Adrenal gland (tissue), 19 donors: ENCODE measurements at places on chromosomes 11 and 22. TPM values are rescaled to one million over a fixed set of nuclear protein-coding genes. Genes with fewer than 3 reads are reported as not detected.

Gene UBQLN3
- not detected for total RNA-seq

- no peaks in the 10 kb centered on the region for H3K4me1 ChIP-seq
- H3K36me3 ChIP-seq, result no peaks in the 10 kb centered on the region
- H3K27ac ChIP-seq, result no peak overlapping the region
- H3K4me3 ChIP-seq, result no peak overlapping the region
These were observed 60.3 kb downstream of the ATXN10 start for GRCh38 chr22:45731798-45732495.

- H3K27me3 ChIP-seq, result no peaks in the 10 kb centered on the region
- peaks cover 5% of the 10 kb centered on the region for H3K4me1 ChIP-seq
- H3K27ac ChIP-seq, result no peak overlapping the region
- H3K4me3 ChIP-seq, result no peak overlapping the region
- H3K36me3 ChIP-seq, result no peaks in the 10 kb centered on the region
- DNase-seq, result peak; percentile 70
These were observed 12.7 kb downstream of the C11orf91 start for GRCh38 chr11:33687733-33688479.

DNA sequence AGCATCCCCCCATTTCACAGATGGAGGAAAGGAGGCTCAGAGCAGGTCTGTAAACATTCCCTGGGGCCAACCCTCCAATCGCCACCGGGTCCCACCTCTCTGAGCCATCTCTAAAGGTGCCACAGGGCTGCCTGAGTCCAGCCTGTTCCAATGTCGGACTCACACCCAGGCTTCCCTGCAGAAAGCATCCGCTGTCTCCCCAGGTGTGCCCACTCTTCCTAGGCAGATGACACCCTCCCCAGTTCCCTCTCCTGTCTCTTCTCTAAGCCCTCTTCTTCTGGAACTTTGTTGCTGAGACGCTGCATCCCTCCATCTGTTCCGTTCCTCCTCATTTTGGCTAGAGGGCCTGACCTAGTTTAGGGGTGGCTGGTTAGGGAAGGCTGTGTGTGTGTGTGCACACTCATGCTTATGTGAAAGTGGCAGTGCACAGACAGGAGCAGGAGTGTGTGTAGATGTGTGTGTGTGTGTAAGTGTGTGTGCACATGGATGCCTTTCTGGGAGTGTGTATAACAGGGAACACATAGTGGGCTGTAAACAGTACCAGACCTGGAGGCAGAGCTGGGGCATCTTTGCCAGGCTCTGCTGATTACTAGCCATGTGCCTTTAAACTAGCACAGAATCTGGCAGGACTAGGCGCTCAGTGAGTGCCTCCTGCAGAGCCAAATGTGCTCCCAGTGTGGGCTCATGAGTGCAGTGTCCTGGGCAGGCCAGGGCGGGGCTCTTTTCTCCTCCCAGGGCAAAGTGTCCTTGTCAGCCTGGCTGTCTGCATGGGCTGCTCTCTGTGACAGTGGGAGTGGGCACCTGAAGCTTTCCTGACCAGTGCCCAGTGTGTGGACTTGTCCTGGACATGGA is 77.3 kb upstream of the NECTIN1 start:
- H3K27ac ChIP-seq, result no peak overlapping the region
- no peak overlapping the region for H3K4me3 ChIP-seq
- H3K4me1 ChIP-seq, result no peaks in the 10 kb centered on the region
- no peaks in the 10 kb centered on the region for H3K36me3 ChIP-seq
- DNase-seq, result no peak

- H3K4me1 ChIP-seq, result no peaks in the 10 kb centered on the region
- no peak overlapping the region for H3K4me3 ChIP-seq
- no peaks in the 10 kb centered on the region for H3K36me3 ChIP-seq
- no peak overlapping the region for H3K27ac ChIP-seq
These were observed 38.5 kb downstream of the OSBP2 start for GRCh38 chr22:30733181-30733631.

Gene P2RX3
- total RNA-seq, result 0.41 TPM

Gene MMP12
- total RNA-seq, result not detected

DNA sequence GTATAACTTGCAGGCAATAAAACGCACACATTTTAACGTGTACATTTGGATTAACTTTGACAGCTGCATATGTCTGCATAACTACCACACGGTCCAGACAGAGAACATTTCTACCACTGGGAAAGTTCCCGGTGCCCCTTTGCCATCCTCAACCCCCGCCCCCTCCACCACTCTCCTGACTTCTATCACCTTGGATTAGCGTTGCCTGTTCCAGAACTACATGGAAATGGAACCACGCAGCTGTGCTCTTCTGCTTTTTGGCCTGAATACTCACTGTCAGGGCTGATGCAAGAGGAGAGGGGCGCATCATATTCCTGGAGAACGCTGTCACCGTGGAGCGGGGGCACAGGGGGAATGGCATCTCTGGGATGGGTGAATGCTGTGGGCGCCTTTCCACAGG is 62.1 kb downstream of the LRP5 start:
- no peaks in the 10 kb centered on the region for H3K27me3 ChIP-seq
- H3K4me1 ChIP-seq, result peaks cover 28% of the 10 kb centered on the region
- peak overlapping the region; percentile 77 for H3K27ac ChIP-seq

GRCh38 chr11:44829838-44830237 is 103.1 kb downstream of the TSPAN18 start:
- no peaks in the 10 kb centered on the region for H3K36me3 ChIP-seq
- H3K4me1 ChIP-seq, result peaks cover 21% of the 10 kb centered on the region
- H3K27me3 ChIP-seq, result no peaks in the 10 kb centered on the region

DNA sequence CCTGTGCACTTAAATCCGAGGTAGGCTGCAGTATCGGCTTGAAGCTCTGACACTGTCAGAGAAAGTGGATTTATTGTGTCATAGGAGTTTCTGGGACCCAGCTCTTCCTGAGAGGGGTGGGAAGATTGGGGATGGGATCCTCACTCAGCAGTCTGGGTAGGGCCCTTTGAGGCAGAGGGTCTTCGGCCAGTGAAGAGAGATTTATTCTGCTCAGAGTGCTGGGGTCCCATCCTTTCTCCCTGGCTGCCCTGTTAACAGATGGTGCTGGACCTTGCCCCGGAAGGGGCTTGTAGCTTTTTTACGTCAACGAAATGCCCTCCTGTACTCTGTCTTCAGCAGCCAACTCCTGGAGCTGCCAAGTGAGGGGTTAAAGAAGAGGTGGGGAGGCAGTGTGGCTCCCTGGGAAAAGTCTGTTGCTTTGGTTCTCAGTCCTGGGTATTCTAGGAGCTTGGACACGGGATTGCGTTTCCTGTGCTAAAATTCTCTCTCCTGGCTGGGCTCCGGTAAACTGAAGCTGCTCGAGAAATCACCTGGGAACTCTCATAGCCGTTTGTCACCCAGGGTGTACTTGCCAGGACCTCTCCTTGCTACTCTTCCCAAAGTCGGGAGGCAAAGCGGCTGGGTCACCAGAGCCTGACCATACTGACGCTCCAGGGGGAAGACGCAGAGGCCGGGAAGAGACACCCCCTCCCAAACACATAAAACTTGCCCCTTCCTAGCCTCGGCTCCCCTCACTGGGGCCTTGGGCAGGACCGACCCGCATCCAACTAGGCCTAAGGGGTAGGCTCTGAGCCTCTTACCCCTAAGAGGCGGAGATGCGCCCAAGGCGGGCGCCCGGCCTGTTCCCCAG is 806 bp upstream of the SMDT1 start:
- no peaks in the 10 kb centered on the region for H3K36me3 ChIP-seq
- H3K27me3 ChIP-seq, result no peaks in the 10 kb centered on the region
- peaks cover 15% of the 10 kb centered on the region for H3K4me1 ChIP-seq
- peak overlapping the region; percentile 99 for H3K27ac ChIP-seq
- H3K4me3 ChIP-seq, result peak overlapping the region; percentile 75

GRCh38 chr11:16750417-16750816 is 12.0 kb downstream of the C11orf58 start:
- no peaks in the 10 kb centered on the region for H3K27me3 ChIP-seq
- peaks cover 6% of the 10 kb centered on the region for H3K4me1 ChIP-seq
- peaks cover 95% of the 10 kb centered on the region for H3K36me3 ChIP-seq
- no peak overlapping the region for H3K27ac ChIP-seq

Gene MS4A5
- total RNA-seq, result not detected

- DNase-seq, result no peak
- H3K27me3 ChIP-seq, result no peaks in the 10 kb centered on the region
- no peaks in the 10 kb centered on the region for H3K4me1 ChIP-seq
- H3K36me3 ChIP-seq, result no peaks in the 10 kb centered on the region
- no peak overlapping the region for H3K27ac ChIP-seq
- H3K4me3 ChIP-seq, result no peak overlapping the region
These were observed 310.7 kb upstream of the NCAM1 start for GRCh38 chr11:112650527-112650926.

DNA sequence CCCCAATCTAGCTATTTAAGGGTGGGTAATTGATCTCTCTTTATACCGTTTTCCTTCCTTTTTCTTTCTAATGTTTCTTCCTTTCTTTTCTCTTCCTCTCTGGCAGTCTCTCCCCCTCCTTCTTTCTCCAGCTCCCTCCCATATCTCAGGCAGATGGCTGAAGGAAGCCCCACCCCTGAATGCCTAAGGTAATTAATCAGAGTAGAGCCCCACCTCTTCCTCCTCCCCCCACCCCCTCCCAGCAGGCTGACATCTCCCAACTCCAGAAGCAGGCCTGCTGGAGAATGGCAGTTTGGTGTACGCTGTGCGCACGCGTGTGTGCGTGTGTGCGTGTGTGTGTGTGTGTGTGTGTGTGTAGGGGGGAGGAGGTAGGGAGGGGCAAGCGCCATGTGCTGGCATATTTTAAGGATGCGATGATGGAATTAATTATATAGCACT is 122.6 kb downstream of the APOL5 start:
- H3K27me3 ChIP-seq, result no peaks in the 10 kb centered on the region
- peak; percentile 91 for DNase-seq
- H3K4me1 ChIP-seq, result peaks cover 50% of the 10 kb centered on the region

Gene SCUBE1
- 3.7 TPM for total RNA-seq

Gene PLET1
- not detected for total RNA-seq

GRCh38 chr22:33569018-33569417 is 351.3 kb downstream of the LARGE1 start:
- no peaks in the 10 kb centered on the region for H3K36me3 ChIP-seq
- no peak overlapping the region for H3K4me3 ChIP-seq
- DNase-seq, result no peak
- H3K4me1 ChIP-seq, result peaks cover 4% of the 10 kb centered on the region

DNA sequence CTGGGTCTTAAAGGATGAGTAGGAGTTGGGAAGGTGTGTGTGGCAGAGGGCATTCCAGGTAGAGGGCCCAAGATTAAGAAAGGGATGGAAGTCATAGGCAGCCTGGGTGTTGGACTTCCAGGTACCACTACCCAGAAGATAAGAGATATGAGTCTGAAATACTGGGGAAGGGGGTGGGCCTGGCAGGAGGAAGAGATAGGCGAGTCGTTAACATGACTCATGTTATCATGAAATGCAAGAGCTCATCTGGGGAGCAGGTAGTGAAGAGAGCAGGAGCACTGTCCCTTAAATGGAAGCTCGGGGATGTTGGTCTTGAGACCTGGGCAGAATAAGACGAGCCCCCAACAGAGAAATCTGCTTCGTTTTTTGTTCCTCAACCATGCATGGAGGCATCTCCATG is 10.2 kb downstream of the ZC3H7B start:
- H3K27ac ChIP-seq, result no peak overlapping the region
- no peaks in the 10 kb centered on the region for H3K27me3 ChIP-seq
- H3K4me3 ChIP-seq, result no peak overlapping the region
- H3K4me1 ChIP-seq, result peaks cover 11% of the 10 kb centered on the region
- no peak for DNase-seq

DNA sequence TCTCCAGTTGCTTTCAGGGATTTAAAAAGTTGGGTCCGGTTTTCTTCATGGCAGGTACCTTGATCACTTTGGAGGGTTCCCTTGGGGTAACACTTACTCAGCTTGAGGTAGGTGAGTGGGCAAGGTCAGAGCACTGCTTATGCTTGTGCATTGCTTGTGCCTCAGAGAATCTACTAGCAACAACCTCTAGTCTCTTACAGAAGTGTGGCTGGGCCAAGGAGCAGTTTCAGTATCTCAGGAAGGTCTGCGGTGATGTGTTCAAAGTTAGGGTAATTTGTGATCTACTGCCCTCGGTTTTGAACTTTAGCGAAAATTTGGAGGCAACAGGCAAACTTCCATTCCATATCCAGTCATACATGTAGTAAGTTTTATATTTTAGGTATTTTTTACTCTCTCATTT is 62.8 kb downstream of the NCAM1 start:
- DNase-seq, result no peak
- no peak overlapping the region for H3K27ac ChIP-seq
- no peak overlapping the region for H3K4me3 ChIP-seq
- no peaks in the 10 kb centered on the region for H3K27me3 ChIP-seq

DNA sequence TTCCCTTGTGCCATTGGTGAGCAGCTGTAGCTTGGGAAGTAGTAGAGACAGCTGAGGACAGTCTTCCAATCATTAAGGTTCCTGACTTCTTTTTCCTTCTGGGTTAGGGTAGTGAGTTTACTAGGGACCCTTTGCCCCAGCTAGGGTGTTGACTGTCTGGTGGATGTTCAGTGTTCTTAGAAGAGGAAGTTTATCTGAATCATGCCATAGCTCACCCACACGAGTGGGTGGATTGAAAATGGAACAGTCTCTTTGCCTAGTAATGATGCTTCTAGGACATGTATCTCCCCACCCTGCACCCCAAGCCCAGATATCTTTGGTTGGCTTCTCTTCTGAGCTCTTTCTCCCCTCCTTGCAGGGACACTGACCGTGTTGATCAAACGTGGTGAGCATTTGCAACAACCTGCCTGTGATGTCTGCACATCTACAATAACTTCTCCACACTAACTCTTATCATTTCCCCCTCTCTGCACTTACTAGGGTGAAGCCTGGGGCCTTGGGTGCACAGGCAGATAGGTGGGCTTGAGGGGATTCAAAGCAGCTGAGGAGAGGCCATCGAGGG is 57.1 kb upstream of the HORMAD2 start:
- DNase-seq, result no peak
- H3K4me3 ChIP-seq, result no peak overlapping the region
- no peak overlapping the region for H3K27ac ChIP-seq
- H3K27me3 ChIP-seq, result no peaks in the 10 kb centered on the region
- H3K36me3 ChIP-seq, result peaks cover 98% of the 10 kb centered on the region
- H3K4me1 ChIP-seq, result no peaks in the 10 kb centered on the region

Gene AP5B1
- total RNA-seq, result 13.5 TPM

- H3K36me3 ChIP-seq, result no peaks in the 10 kb centered on the region
- no peaks in the 10 kb centered on the region for H3K27me3 ChIP-seq
- H3K27ac ChIP-seq, result no peak overlapping the region
- H3K4me3 ChIP-seq, result no peak overlapping the region
- no peaks in the 10 kb centered on the region for H3K4me1 ChIP-seq
These were observed 187.8 kb downstream of the CHST1 start for GRCh38 chr11:45477588-45477987.
